ENCODE measurements at places on chromosomes 12 and 14.

DNA sequence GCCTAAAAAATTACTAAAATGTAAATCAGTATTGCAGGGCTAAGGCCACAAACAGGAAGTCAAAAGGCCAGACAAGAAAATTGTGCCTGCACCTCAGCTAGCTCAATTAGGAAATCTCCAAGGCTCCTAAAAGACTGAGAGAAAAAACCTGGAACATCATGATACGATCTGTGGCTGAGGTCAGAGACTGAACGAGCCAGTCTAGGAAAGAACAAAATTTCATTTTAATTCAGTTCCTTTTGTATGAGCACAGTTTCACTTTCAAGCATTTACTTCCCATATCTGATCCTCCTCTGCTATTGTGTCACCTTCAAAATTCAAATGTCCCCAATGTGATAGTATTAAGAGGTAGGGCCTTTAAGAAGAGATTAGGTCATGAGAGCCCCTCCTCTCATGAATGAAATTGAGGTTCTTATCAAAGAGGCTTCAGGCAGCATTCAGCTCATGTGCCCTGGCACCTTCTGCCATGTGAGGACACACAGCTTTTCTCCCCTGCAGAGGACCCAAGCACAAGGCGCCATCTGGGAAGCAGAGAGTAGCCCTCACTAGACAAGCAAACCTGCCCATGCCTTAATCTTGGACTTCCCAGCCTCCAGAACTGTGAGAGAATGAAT, 14.8 kb downstream of the PRKAB1 start:
- DNase-seq = no peak

DNA sequence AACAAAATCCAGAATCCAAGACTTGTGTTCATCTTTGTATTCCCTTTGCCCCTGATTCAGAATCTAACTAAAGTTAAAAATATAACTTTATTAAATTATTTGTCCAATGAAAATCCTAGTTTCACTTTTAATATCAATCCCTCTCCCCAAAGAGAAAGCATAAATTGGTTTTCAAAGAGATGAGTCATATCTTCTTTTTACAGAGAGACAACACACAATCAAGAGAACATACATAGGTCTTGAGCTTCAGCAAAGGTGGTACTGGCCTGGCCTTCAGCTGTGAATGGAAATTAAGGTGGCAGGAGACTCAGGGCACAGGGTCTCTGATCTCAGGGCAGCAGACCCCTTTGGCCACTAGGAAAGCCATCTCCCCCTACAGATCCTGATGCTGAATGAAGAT, 4.3 kb upstream of the ASCL1 start:
- no peak for DNase-seq

DNA sequence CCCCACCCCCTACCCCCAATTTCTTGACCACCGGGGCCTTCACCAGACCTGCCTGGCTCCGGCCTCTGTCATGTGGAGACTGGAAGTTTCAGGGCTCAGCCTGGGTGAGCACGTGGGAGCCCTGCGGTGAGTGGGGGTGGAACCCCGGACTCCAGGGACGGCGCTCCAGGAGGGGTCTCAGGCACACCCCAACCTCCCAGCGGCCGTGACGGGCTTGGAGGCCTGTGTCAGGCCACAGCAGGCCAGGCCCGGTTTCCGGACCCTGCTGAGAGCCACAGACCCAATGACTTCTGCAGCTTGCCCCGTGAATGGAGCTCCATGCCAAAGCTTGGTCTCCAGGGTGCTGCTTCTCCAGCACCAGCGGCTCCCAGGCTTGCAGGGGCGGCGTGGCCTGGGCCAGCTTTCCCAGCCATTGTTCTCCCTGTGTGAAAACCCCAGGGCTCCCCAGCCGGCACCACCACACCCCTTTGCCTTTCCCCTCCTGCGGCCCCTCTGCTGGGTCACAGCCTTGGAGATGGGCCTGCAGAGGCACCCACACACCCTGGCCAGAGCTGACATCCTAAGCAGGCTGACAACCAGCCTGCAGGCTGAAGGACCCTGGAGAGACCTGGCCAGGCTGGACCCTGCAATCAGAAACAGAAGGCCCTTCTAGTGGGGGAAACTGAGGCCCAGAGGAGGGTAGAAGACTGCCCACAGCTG, 186.2 kb upstream of the C14orf180 start:
- no peak for DNase-seq

DNA sequence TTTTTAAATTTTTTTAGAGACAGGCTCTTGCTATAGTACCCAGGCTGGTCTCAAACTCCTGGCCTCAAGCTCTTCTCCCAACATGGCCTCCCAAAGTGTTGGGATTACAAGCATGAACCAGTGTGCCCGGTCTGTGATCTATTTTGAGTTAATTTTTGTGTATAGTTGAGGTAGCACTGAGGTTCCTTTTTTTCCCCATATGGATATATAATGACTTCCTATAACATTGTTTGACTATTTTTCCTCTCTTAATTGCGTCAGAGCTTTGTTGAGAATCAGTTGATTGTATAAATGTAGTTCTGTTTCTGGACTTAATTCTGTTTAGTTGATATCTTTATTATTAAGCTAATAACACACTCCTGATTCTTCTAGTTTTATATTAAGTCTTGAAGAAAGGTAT, 8.6 kb upstream of the M6PR start:
- no peak for DNase-seq

DNA sequence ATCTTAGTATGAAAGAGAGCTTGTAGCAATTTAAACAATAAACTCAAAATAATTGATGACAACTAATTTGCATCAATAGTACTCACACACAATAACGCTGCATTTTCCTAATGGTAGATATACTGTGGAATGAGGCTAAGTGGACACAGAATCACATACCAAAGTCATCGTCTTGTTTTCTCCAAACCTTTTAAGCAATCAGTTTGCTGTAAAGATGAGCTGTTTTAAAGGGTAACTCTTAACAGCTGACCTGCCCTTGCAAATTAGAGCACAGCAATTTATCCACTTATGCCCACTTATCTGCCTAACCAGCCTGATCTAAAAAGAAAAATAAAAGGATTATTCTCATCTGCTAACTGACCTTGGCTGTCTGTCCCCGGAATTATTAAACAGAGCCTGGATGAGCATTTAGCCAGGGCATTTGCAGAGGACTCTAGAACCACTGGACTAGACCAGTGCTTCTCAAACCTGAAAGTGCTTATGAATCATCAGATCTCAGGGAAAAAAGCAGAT, 174.3 kb upstream of the BCL2L14 start:
- no peak for DNase-seq

DNA sequence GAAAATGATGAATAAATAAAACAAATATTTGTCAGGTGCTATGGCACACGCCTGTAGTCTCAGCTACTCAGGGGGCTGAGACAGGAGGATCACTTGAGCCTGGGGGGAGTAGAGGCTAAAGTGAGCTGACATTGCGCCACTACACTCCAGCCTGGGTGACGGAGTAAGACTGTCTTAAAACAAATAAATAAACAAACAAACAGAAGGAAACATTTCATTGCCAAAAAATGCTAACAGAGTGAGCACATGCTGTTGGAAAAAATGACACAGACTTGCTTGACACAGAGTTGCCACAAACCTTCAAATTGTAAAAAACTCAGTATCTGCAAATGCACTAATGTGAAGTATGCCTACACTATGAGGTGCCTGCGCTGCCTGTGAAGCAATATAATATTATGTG, 50.8 kb upstream of the AP4S1 start:
- no peak for DNase-seq

GRCh38 chr14:99479160-99479905, 1.3 kb downstream of the SETD3 start:
- no peak for DNase-seq

GRCh38 chr12:74646831-74647230, 109.2 kb downstream of the ATXN7L3B start:
- DNase-seq = no peak
